ENCODE measurements at places on chromosomes 12 and 14.

DNA sequence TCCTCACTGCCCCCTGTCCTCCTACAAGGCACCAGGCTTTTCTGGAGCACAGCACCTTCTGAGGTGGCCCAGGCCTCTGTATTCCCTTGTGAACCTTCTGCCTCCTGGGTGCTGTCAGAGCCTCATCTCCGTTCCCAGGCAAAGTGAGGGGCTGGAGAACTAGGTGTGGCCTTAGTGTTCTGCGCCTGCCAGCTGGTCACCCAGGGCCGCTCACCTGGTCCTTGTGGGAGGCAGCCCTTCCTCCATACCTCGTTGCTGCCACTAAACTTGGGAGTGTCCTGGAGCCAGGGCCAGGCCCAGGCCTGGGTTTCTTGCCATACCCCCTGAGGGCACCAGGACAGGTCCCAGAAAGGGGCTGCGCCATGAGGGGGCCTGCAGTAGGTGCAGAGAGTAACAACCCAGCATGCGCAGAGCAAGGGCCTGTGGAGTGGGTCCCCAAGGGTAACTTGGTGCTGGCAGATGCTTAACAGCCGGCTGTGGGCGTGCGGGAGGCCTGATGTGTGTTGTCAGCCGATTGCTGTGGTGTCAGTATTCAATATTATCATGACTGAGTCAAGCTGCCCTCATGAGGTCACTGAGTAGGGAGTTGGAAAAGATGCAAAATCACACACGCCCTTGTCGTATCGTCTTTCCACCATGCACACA, 17.1 kb downstream of the OTUB2 start:
- no peak for DNase-seq

DNA sequence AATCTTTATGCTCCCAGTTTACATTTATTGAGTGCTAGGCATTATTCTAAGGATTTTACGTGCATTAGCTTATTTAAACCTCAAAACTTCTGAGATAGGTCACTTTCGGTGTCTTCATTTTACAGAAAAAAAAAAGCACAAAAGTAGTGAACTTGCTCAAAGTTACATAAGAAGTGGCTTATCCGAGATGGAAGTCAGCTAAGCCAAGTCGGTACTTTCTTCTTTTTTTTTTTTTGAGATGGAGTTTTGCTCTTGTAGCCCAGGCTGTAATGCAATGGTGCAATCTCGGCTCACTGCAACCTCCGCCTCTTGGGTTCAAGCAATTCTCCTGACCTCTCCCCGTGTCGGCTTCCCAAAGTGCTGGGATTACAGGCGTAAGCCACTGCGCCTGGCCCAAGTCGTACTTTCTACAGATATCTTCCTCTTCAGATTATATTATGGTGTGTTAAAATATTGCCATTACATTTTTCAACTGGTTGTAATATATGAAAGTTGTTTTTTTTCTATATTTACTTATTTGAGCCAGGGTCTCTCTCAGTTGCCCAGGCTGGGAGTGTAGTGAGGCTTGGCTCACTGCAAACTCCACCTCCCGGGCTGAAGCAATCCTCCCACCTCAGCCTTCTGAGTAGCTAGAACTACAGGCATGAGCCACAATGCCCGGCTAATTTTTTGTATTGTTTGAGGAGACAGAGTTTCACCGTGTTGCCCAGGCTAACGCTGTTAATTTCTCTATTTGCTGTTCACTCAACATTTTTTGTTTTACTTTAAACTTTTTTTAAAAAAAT, 8.9 kb downstream of the DPPA3 start:
- DNase-seq, result no peak

- no peak for DNase-seq
These were observed 154.5 kb downstream of the SLC8A3 start for GRCh38 chr14:70034257-70034656.

- DNase-seq, result no peak
These were observed 1037.8 kb downstream of the BCL11B start for GRCh38 chr14:98234208-98234607.

GRCh38 chr12:21568115-21568514, 36.5 kb downstream of the GYS2 start:
- DNase-seq, result no peak

DNA sequence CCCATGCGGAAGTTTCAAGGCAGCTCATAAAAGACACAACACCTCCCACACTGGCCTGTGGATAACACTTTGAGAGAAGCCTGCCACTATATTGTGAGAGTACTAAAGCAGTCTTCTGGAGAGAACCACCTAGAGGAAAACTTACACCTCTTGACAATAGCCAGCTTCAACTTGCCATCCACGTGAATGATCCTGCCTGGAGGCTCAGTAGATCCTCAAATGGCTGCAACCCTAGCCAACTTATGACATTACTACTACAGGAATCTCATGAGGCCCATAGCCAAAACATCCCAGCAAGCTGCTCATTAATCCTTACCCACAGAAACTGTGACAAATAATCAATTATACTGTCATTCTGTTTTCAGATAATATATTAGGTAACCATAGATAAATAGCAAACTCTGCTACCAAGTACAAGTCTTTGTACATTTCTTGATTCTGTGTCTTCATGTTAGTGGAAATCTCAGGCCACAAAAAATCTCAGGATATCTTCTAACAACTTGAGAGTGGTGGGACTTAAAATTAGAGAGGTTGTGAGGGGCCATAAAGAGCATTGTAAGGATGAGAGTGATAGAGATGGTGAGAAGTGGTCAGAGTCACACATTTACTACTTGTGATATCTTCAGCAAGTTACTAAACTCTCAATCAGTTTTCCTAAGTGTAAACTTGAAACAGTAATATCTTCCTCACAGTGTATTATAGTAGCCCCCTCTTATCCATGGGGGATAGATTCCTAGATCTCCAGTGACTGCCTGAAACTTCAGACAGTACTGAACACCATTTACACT, 368.0 kb downstream of the C12orf50 start:
- DNase-seq, result no peak
